ENCODE measurements at places on chromosomes 6 and 20.
A peak's percentile ranks its signal among the peaks of the same experiment; 100 is the strongest.

GRCh38 chr6:163336961-163337360, 77.6 kb upstream of the QKI start:
- DNase-seq: no peak

GRCh38 chr20:57342829-57343228, 8.2 kb upstream of the RAE1 start:
- DNase-seq: no peak

GRCh38 chr20:823574-823902, 10.0 kb upstream of the FAM110A start:
- DNase-seq: no peak

- no peak for DNase-seq
Measured at GRCh38 chr20:9439806-9440205, 74.6 kb upstream of the LAMP5 start.

DNA sequence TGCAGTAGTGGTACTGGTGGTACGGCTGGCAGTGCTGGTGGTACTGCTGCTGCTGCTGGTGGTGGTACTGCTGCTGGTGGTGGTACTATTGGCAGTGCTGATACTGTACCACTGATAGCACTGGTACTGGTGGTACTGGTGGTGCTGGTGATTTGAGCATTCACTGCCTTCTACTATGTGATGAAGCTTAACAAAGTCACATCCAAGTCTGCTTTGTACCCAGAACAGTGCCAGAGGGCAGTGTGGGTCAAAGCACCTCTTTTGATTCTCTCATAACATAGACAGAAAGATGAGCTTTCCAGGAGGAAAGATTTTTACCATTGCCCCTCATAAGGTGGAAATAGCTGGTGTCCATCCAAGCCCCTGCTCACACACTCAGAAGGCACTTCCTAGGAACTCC, 48.7 kb downstream of the ANKRD6 start:
- no peak for DNase-seq

- DNase-seq: peak; percentile 44
Measured at GRCh38 chr6:36594816-36595643, 868 bp downstream of the SRSF3 start.

Measured in WERI-Rb-1 (cell line).